ENCODE measurements at places on chromosomes 16 and 17.

- no peak for DNase-seq
Measured at GRCh38 chr16:85372627-85373372, 240.3 kb upstream of the GSE1 start.

DNA sequence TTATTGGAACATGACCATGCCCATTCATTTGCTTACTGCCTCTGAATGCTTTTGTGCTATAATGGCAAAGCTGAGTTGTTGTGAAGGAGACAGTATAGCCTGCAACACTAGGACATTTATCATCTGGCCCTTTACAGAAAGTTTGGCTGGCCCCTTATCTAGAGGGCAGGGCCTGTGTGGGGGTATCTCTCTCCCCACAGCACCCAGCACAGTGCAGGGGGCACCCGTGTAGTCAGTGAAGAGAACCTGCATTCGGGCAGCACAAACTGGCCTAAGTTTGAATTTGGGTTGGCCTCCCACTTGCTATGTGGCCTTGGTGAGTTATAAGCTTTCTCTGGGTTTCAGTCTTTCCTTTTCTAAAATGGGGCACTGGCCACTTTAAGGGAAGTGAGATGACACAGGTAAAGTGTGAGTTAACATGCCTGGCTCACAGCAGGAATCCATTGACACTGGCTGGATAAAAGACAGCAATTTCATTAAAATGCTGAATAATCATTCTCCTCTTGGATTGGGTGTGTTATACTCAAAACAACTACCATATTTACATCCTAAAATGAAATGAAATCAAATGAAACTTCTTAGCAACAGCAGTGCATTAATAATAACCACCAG, 12.1 kb downstream of the UBE2O start:
- DNase-seq, result no peak

- DNase-seq, result no peak
Measured at GRCh38 chr16:65751622-65752521, 614.6 kb upstream of the CDH5 start.

DNA sequence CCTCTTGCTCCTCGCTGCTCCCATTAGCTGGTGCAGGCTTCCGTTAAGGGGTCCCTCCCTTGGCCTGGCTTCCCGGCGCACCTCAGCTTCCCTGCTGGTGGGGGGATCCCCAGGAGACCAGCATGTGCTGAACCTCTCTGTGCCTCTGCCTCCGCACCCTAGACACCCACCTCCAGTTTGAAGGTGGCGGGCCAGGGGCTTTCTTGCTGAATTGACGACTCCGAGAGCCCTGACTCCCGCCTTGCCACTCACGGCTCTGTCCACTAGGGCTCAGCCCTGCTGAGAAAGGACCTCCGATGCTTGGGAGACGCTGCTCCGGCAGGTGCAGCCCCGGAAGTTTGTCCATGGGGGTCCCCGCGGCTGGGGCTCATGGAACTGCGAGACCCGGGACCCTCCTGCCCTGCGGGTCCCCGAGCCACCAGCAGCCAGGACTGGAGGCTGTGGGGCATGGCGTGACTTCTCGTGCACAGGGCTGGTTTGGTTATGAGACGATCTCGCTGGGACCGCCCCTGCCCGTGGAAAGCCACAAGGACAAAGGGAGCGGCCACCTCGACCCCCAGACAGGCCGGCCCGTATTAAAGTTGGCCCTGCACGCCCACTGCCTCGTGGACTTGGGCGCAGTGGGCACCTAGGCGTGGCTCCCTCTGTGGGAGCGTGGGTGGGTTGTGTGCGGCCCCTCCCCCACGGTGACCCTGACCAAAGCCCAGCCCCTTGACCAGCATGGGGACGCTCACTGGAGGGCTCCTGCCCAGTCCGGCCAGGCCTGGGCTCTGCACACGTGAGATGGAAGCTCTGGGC, 8.1 kb downstream of the CHMP6 start:
- DNase-seq, result no peak

DNA sequence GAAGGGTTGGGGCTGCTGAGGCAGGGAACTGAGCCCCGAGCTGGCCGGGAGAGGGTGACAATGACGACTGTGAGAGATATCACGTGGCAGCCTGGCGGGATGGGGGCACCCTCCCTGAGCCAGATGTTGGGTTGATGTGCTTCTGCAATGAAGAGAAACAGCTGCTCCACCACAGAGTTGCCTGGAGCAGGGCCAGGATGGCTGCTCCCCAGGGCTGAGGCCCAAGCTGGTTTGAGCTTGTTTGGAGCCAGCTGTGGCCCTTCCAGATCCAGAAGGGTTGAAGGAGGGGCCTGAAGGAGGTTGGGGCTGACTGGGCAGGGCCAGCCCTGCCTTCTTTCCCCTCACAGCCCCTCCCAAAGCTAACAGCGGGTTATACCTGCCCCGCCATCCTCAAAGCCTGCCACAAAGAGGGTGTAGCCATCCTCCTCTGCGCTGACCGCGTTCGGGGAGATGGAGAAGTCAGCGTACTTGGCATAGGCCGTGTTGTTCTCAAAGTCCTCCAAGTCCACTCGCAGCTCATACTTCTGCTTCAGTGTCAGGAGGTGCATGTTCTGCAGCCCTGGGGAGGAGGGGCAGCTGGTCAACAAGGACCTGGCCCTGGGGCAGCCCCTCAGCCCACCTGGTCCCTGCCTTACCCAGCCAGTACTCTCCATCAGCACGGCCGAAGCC, 2.1 kb downstream of the MFAP4 start:
- peak; percentile 89 for DNase-seq

GRCh38 chr17:71302721-71303549, 817.9 kb upstream of the SOX9 start:
- no peak for DNase-seq

- DNase-seq, result peak; percentile 55
Measured at GRCh38 chr16:81443688-81444447, 740 bp upstream of the CMIP start.

- DNase-seq, result no peak
Measured at GRCh38 chr16:46720619-46721018, 27.5 kb downstream of the MYLK3 start.

- DNase-seq, result no peak
Measured at GRCh38 chr17:19397556-19398041, 10.6 kb upstream of the MFAP4 start.

DNA sequence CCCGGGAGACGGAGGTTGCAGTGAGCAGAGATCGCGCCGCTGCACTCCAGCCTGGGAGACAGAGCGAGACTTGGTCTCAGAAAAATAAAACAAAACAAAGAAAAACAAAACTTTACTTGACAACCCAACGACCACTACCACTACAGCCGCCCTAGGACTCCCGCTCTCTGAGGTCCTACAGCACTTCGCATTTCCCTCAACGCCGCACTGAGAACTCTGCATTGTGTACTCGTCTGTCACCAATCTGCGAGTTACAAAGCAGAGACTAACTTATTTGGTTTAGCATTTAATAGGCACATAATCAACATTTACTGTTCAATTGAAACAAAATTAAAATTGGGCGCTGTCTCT, 479 bp upstream of the ZNF207 start:
- no peak for DNase-seq

- DNase-seq, result no peak
Measured at GRCh38 chr17:60256174-60256573, 106.4 kb downstream of the CA4 start.

GRCh38 chr16:11190588-11191560, 65.1 kb downstream of the SOCS1 start:
- DNase-seq, result no peak

DNA sequence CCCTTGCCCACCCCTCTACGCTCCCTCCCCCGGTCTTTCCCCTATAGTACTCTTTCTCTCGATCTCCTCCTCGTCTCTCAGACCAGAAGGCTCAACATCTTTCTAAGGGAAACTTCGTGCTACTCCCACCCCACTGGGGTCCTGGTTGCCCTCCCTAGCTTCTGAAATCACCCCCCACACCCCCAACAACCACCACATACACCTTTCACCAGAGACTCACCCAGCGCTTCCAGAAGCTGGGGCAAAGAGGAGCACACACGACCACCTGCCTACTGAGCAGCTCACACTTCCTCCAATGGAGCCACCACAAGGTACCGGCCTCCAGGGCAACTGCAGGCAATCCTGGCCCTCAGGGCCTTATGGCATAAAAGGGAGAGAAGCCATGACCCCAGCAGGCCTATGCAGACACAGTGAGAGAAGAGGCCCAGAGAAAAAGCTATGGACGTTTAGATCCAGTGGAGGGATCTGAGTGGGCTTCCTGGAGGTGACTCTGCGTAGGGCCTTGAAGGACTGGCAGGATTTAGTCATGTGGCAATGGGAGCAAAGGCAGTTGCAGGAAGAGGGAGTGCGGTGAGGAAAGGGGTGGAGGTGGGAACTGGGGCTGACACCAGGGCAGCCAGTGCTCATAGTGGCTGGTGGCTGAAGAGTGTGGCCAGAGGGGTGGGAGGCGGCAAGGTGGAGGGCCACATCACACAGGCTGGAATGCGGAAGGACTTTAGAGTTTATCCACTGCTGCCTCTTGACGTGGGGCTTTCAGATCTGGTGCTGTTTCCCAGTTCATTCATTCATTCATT, 12.1 kb upstream of the TMEM92 start:
- DNase-seq, result no peak

DNA sequence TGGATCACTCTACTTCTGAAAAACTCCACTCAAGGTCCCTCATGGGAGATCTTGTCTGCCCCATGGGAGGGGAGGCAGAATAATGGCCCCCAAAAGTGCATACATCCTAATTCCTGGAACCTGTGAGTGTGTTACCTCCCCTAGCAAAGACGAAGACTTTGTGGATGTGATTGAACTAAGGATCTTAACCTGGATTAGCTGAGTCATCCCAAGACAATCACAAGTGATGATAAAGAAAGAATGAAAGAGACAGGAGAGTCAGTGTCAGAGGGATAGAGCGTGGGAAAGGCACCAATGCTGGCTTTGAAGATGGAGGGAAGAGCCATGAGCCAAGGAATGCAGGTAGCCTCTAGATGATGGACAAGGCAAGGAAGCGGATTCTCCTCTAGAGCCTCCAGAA, 374.7 kb upstream of the DYNLRB2 start:
- no peak for DNase-seq

- no peak for DNase-seq
Measured at GRCh38 chr17:79980246-79981043, 55.2 kb downstream of the TBC1D16 start.

DNA sequence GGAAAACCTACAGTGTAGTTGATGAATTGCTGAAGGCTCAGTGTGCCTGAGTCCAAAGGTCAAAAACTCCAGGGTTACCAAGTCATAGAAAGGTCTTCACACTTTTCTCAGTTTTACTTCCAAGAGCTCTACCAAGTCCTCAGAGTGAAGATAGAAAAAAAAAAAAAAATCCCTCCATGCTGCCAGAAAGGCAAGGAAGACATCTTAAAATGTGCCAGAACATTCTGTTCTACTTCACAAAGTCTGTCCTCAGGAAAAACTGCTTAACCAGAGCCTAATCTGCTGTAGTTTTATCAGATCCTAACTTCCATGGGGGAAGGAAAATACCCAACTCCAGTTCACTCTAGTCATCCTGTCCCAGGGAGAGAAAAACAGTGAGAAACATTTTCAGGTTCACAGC, 175.6 kb upstream of the CDH11 start:
- DNase-seq, result no peak

- no peak for DNase-seq
Measured at GRCh38 chr16:86945166-86945900, 367.0 kb downstream of the FOXL1 start.

GRCh38 chr17:62725791-62726249, 82.3 kb downstream of the MARCHF10 start:
- peak; percentile 37 for DNase-seq

DNA sequence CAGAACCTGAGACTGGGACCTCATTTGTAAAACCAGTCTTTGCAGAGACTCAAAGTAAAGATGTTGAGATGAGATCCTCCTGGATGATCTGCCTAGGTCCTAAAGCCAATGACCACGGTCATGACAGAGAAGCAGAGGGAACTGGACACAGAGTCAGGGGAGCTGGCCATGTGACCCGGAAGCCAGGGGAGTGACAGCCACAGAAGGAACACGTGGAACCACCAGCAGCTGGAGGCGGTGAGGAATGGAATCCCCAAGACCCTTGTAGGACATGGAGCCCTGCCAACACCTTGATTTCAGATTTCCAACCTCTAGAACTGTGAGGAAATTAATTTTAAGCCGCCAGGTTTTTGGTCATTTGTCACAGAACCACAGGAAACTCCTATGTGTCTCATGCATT, 37.0 kb downstream of the USP22 start:
- DNase-seq, result no peak

- no peak for DNase-seq
Measured at GRCh38 chr17:68531252-68531651, 19.0 kb downstream of the PRKAR1A start.

DNA sequence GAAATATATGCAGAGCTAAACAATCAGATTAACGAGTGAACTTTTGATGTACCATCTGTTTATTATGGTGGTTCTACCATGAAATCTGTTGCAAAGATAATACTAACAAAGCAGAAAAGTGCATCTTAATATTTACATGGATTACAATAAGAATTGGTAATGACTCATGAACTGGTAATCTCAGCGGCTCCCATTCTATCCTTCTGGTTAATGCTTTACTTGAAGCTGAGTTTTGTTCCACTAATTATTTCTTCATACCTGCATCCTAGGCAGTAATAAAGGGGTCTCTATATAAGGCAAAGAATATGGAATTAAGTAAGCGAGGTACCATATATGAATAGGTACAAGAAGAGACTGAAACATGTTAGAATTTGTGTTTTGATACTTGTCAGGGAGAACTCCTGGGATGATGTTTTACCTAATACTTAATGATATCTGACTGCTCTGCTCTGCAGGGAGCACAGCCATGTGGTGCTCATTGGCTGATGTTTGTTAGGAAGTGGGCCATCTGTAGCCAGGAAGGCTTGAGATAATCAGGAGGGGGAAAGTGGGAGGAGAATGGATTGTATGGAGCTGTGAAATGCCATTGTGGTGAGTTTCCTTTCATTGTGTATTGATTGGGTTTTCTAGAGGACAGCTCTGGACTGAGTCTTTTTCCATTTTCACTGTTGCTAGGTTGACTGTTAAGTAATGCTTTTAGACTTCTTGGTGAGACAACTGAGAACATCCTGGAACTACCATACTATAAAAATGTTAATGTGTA, 52.6 kb downstream of the MAP2K6 start:
- no peak for DNase-seq

DNA sequence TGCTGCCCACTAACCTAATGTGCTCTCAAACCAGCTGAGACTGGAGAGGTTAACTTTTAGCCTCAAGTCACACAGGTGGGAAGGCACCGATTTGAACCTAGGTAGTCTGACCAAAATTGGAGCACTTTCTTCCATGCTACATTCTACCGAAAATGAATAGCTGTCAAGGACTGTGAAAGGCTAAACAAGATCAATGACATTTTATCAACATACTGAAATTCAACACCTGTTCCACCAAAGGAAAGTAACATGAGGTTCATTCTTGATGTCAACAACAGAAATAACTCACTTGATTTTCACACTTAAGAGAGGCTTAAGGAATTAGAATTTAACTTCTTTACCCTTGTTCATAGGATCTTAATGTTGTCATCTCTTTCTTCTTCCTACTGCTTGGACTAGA, 284.4 kb upstream of the MON1B start:
- DNase-seq, result no peak

GRCh38 chr17:82930043-82930923, 90.5 kb upstream of the ZNF750 start:
- peak; percentile 3 for DNase-seq

DNA sequence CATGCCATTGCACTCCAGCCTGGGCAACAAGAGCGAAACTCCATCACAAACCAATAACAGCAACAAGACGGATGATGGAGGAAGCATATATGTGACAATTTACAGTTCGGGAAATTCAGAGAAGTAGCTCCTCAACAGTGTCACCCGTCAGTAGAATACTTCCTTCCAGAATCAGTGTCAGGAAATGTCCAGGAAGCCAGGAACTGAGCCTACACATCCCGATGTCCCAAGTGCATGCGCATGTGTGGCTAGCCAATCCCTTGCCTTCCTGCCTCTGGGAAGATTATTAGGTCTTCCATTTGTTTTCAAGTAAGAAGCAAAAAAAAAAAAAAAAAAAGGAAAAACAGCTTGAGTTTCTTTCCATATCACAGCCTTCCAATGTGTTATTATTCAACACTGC, 1.4 kb upstream of the PITPNC1 start:
- no peak for DNase-seq
